ENCODE measurements at places on chromosomes 5 and 9.
A peak's percentile ranks its signal among the peaks of the same experiment; 100 is the strongest.

GRCh38 chr9:138073408-138073807, 195.8 kb downstream of the CACNA1B start:
- no peak for DNase-seq

DNA sequence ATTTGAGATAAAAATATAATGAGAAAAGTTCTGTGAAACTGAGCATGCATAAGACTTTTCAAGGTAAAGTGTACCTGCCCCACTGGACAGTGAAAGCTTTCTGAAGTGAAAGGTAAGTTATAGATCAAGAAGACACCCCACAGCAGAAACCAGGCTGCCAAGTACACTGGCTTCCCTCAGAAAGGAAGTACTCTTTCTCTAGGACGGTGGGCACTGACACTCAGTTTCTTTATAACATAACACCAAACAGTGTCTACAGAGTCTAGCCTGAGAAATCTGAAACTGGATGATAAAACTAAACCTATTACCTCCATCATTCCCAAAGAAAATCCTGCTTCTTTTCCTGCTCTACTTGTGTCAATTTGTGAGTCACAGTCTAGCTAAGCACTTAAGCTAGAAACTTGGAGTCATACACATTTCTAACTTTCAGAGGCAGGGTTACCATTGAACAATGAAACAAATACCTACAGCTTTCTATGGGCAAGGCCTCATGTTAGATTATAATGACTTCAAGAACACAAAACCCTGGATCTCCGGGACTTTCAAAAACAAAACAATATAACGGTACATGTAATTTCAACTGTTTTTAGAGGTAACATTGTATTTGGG, 136.7 kb downstream of the CPLANE1 start:
- peak; percentile 6 for DNase-seq

DNA sequence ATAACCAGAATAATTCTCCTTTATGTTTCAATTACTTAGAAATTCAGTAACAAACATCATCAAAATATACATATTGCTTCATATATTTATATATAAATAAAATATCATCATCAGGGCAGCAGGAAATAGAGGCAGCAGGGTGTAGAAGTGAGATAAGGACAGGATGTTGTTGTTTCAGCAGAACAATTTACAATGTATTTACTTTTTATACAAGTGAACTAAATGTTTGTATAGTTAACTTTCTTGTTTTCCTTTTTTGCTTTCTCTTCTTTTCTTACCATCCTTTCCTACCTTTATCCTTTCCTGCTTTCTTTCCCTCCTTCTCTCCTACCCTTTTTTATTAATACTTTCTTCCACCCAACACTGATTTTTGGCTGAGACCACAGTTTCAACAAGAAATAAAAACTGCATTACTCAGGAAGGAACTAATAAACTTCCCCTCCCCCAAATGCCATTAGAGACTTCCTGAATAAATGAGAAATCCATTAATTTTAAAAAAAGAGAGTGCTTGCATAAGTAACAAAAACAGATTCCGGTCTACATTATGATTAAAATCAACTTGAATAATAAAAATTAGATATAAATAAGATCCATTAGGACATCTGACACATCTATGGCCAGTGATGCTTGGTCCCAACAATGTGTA, 159.8 kb upstream of the ACOT12 start:
- DNase-seq: no peak

DNA sequence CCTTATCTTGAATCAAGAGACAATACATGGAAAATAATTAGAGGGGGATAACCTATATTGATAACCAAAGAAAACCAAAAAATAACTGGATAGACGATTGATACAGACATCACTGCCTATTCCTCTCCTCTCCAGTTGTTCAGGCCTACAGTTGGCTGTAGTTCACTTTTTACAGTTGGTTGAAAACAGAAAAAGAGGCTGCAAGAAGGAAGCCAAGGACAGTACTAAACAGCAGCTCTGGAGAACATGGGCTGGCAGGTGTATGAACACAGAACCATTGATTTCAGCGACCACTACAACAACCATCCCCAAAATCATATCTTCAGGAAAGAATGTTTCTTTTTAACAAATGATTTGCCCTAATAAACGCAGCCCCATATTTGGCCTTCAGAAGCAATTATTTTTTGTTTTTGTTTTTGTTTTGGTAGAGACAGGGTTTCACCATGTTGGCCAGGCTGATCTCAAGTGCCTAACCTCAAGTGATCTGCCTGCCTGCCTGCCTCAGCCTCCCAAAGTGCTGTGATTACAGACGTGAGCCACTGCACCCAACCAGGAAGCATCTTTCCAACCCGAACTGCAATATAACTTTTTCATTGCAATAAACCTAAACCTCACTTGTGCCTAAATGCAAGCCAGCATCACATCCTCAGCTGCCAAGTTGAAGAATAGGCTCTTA, 64.3 kb downstream of the MLLT3 start:
- no peak for DNase-seq

DNA sequence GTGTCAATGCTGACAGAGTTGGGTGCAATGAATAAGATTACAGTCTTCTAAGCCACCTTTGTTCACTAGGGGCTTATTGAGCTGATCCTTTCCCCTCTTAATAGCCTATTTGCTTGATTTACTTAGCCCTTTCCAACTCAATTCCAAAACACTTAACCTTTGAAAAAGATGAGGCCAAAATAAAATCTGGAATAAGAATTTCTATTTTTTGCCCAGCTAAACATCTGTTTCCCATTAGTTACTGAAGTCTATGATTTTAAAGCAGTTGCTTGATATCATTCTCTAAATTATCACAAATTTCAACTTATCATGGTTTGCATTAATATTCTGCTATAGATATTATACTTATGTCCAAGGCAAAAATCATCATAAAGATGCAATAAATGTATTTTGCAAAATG, 1272.0 kb upstream of the ACO1 start:
- DNase-seq: no peak

GRCh38 chr9:3823842-3824475, 298.2 kb upstream of the RFX3 start:
- no peak for DNase-seq

DNA sequence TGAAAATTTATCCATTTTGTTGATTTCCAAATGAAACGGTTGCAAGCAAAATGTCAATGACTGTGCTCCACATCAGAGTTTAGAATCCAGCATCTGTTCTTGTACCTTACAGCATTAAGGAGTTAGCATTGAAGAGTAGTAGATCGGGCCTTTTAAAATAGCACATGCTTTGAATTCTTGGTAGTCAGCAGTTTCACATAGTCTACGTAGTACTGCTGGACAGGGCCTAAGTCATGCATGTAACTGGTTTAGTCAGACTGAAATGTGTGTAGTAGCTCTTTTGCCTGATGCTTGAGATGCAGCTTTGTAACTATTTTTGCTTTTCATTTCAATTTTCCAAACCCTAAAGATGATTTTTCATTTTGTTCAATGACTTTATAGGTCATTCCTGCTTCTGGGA, 19.8 kb downstream of the LECT2 start:
- no peak for DNase-seq

- no peak for DNase-seq
Measured at GRCh38 chr5:74507370-74508005, 133.0 kb downstream of the ENC1 start.

DNA sequence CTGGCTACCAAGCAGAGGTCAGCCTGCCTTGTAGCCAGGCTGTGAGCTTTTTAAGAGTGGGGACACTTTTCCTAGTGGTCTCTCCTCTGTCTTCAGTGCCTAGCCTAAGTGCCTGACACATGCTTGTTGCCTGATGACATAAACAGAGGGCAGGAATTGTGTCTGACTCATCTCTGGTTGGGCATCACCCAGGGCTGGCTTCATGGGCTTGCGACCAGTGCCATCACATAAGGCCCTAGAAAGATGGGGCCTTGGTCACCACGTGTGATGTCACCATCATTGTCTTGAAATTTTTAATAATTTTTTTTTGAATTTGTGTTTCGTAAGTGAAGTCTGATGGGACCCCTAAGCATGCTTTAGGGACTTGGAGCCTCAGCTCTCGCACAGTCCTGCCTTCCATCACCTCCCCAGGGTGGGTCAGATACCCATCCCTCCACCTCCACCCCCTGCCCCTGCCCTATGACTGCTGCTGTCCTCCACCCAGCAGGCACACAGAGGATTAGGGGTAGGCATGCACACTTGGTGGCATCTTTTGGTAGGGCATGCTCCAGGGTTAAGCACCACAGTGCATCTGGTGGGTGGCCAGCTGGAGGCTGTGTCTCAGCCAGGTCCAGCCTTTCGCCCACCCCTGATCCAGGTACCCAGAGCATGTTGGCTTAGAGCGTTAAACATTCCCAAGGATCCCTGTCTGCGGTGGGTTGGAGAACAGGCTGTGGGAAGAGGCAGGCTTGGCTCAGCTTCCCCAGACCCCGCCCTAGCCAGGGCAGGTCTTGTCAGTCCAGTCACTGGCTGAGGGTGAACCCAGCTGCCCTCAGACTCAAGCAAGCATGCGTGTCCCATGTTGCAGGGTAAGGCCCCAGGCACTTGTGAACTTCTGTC, 80.1 kb upstream of the SH3PXD2B start:
- DNase-seq: no peak

- peak; percentile 97 for DNase-seq
Measured at GRCh38 chr9:124222918-124223720, 34.6 kb upstream of the NEK6 start.

- no peak for DNase-seq
Measured at GRCh38 chr9:136441681-136442245, 2.1 kb upstream of the INPP5E start.

GRCh38 chr5:34626036-34626435, 30.1 kb upstream of the RAI14 start:
- DNase-seq: no peak

DNA sequence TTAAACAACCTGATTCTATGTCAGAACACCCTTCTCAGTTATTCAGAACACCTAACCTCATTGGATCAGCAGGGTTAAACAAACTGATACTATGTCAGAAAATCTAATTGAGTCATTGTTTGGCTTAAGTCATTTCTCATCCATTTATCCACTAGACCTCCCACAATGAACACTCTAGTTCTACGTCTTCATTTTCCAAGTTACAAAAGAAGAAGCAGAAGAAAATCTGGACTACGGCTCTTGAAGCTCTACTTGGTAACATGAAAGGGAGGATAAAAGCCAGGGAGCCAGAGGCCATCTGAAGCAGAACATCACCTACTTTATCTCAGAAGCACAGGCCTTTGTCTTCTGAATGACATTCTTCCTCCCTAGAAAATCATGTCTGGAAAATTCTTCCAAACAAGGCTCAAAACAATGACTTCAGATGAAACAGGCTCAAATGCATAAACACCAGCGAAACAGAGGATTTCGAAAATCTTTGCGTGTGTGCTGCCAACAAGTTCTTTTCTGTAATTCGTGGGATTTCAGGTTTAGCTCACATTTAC, 35.4 kb upstream of the TGFBI start:
- DNase-seq: no peak

DNA sequence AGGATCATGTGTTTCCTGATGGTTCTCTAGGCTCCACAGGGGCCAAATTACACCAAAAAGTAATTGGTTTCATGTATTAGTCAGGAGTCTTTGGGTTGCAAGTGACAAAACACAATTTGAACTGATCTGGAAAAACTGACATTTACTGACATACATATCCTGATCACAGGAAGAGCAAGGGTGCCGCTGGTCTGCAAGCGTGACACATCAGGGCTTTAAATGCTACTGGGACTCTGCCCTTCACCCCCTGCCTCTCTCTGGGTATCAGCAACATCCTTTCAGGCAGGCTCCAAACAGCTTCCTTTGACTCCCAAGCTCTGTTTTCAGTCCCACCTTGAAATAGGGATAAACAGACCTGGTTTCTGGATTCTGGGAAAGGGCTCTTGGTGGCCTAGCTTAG, 197.5 kb downstream of the PALM2AKAP2 start:
- DNase-seq: no peak

GRCh38 chr5:77337246-77337645, 126.8 kb downstream of the PDE8B start:
- DNase-seq: no peak

DNA sequence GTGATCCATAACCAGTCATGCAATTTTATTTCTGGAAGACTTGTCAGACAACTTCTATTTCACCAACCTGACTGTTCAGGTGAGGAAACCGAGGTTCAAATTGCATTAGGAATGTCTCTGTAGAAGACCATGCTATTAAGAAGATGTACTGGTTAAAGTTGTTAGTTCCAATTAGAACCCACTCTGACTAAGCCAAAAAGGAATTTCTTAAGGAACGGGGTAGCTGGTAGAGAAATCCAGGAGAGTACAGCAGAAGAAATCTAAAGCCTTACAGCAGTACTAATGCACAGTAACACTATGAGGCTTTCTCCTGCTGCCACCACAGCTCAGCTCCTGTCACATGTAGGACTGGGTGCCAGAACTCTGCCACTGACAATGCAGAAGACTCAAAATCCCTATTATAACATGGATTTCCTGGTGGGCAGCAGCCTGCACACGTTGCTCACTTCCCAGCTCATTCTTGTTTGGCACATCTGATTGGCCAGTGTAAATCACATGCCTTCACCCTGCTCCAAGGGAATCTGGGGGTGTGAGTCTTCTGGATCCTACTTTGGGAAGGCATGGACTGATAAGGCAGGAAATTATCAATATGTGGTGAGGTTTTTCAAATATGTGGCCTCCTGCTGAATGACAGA, 37.1 kb downstream of the CAST start:
- DNase-seq: no peak

Data from HL-60 (cell line).